ENCODE measurements at places on chromosomes 7 and 10.
A peak's percentile ranks its signal among the peaks of the same experiment; 100 is the strongest.

- no peak for DNase-seq
Observed at GRCh38 chr10:82221601-82222149, 346.7 kb downstream of the NRG3 start.

- no peak for DNase-seq
Observed at GRCh38 chr7:127997226-127997922, 33.9 kb downstream of the LRRC4 start.

DNA sequence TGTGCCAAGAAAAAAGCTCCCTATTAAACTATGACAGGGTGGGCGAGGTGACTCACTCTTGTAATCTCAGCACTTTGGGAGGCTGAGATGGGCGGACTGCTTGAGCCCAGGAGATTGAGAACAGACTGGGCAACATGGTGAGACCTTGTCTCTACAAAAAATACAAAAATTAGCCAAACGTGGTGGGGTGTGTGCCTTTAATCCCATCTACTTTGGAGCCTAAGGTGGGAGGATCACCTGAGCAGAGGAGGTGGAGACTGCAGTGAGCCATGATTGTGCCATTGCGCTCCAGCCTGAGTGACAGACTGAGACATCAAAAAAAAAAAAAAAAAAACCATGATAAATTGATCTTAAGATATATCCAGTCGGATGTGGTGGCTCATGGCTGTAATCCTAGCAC lies 11.5 kb downstream of the POLR3A start:
- DNase-seq: no peak

DNA sequence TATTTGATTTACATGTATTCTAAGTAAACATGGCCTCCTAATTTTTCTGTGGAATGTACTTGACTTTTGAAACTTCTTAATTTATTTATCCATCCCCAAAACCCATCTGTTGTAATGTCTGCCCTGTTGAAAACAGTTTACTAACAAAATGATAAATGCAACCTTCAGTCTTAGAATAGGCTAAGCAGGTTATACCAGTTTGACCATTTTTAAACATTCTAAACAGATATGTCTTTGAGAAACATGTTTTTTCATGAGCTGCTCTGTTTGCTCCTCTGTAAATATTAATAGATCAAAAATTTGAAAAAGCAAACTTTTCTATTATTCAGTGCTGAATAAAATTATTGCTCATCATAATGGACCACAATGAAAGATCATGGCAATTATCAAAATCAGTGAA lies 33.4 kb upstream of the NRBF2 start:
- DNase-seq: no peak

- peak; percentile 77 for DNase-seq
Observed at GRCh38 chr10:116756277-116756676, 13.9 kb upstream of the HSPA12A start.

- peak; percentile 72 for DNase-seq
Observed at GRCh38 chr7:139034855-139035585, 822 bp downstream of the ZC3HAV1L start.
